ENCODE measurements at places on chromosomes 3 and 15.

DNA sequence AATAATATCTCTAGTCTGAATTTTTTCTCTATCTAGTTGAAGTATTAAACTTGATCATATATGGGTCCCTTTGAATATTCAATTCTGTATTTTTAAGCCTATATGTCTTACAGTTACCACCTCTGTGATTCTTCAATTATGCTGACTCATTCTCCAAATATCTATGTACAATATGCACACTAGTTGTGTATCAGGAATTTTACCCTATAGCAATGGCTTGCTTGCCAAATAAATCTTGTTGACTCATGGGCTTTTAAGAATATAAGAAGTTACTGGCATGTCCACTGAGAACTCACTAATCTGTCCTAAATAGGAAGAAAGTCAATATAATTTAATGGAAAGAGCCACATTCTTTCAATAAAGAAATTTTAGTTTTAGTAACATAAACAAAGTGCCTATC lies 656.3 kb downstream of the RBMS3 start:
- no peak overlapping the region for H3K4me3 ChIP-seq
- peaks cover 4% of the 10 kb centered on the region for H3K36me3 ChIP-seq
- DNase-seq: no peak
- H3K27me3 ChIP-seq: no peaks in the 10 kb centered on the region

DNA sequence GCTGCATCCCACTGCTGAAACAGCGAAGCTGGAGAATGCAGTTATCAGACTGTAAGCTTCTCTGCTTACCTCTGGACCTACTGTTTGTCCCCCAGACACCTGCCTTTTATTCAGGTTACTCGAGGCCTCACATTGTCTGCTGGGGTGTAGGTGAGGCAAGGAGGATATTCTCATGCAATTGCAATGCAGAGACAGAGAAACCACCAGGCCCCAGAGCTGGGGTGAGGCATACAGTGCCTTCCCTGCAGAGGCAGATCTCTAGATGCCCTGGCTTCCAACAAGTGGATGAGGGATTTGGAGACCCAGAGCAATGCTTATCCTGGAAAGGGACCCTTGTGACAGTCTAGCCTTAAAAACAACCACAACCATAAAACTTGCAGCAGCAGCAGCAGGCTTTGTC lies 263.4 kb upstream of the ST8SIA2 start:
- no peak overlapping the region for H3K27ac ChIP-seq
- DNase-seq: no peak
- H3K4me1 ChIP-seq: no peaks in the 10 kb centered on the region
- H3K27me3 ChIP-seq: no peaks in the 10 kb centered on the region
- peaks cover 5% of the 10 kb centered on the region for H3K36me3 ChIP-seq

GRCh38 chr15:68447976-68448755 lies 16.2 kb upstream of the ITGA11 start:
- no peak overlapping the region for H3K27ac ChIP-seq
- DNase-seq: no peak
- H3K27me3 ChIP-seq: no peaks in the 10 kb centered on the region
- no peaks in the 10 kb centered on the region for H3K36me3 ChIP-seq

DNA sequence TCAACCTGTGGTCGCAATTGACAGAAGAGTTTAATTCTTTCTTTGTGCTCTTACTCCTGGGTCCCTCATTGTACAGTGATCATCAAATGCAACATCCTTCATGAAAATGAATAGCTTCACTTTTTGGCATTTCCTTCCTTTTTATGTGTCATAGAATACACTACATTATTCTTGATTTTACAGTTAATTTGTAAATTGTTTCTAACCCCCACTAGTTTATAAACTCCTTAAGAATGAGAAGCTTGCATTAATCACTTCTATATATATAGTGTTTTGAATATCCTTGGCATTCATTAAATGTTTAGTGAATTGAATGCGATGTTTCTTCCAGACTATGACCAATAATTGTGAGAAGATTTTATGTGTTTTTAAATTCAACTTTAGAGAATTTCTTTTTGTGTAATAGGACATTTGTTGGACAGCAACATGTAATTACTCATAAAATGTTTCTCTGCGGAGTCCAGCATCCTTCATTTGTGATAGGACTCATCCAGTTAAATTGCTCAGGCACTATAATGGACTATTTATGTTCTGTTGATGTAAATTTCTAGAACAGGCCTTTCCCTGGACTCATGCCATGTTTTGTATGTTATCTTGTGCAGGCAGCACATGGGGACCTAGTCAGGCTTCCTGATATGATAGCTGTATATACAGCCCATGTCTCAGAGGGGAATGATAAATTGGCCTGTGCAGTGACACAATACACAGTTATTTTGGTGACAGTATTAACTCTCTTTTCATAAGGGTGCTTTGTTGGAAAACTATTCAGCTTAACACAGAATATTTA lies 51.3 kb downstream of the MBNL1 start:
- H3K4me1 ChIP-seq: peaks cover 10% of the 10 kb centered on the region
- peak overlapping the region; percentile 78 for H3K27ac ChIP-seq
- no peak overlapping the region for H3K4me3 ChIP-seq
- H3K27me3 ChIP-seq: no peaks in the 10 kb centered on the region

DNA sequence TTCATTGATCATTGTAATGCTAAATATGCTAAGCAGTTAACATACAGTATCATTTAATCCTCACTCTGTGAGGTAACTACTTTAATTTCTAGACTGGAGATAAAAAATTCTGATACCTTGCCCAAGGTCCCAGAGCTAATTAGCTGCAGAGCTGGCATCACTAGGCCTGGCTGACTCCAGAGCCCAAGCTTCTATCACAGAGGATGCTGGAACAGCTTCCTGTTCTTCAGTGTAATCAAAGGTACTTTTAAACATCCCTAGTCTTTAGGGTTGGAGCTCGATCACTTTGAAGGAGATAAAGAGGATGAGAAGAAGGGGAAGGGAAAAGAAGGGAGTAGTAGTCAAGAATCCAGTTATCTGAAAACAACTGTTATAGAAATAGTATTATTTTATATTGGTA lies 37.1 kb upstream of the BOC start:
- H3K4me3 ChIP-seq: no peak overlapping the region
- DNase-seq: no peak
- no peaks in the 10 kb centered on the region for H3K36me3 ChIP-seq
- no peaks in the 10 kb centered on the region for H3K4me1 ChIP-seq

DNA sequence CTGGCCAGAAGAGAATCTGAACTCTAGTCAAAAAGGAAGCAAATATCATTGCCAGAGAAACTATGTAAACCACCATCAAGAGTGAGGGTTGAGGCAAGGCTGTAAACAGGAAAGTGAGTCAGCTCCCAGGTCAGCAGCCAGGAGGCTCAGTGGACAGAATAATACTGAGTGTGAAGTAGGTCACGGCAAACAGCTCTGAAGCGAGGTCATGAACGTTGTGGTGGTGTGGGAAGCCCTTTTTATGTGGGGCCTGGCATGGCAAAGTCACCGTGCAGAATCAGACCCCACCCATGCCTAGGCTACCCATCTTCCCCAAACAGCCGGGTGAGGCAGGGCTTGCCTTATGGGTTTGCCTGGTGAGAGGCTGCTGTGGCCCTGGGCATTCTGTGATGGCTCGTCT lies 43.9 kb downstream of the THBS1 start:
- no peaks in the 10 kb centered on the region for H3K36me3 ChIP-seq
- H3K4me1 ChIP-seq: peaks cover 13% of the 10 kb centered on the region
- no peak overlapping the region for H3K4me3 ChIP-seq
- no peaks in the 10 kb centered on the region for H3K27me3 ChIP-seq

DNA sequence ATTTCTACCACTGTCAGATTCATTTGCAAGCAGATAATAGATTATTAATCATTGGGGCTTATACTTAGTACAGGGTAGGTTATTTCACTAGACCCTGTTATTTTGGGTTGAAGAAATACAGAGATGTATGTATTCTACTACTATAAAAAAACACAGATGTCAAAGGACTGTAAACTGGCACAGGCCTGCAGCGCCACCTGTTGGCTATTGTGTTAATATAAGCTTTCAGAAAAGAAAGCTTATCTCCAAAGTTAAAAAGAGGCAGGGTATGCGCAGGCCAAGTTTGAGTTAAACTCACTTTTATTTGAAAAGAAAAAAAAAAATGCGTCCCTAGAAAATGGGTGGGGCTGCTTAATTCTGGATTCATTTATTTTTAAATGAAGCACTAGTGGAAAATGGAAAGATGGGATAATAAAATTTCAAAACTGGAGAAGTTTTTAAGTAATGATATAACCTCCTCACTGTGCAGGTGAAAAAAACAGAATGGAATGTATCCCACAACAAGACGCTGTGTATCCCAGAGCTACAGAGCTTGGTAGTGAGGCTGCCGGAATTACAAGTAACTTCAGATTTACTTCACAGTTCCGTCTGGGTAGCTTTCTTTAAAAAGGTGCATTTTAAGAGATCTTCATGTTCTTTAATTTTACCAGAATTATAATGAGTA lies 407.2 kb upstream of the TGFBR2 start:
- no peaks in the 10 kb centered on the region for H3K27me3 ChIP-seq
- DNase-seq: peak; percentile 82
- no peak overlapping the region for H3K27ac ChIP-seq
- H3K4me3 ChIP-seq: peak overlapping the region; percentile 15

DNA sequence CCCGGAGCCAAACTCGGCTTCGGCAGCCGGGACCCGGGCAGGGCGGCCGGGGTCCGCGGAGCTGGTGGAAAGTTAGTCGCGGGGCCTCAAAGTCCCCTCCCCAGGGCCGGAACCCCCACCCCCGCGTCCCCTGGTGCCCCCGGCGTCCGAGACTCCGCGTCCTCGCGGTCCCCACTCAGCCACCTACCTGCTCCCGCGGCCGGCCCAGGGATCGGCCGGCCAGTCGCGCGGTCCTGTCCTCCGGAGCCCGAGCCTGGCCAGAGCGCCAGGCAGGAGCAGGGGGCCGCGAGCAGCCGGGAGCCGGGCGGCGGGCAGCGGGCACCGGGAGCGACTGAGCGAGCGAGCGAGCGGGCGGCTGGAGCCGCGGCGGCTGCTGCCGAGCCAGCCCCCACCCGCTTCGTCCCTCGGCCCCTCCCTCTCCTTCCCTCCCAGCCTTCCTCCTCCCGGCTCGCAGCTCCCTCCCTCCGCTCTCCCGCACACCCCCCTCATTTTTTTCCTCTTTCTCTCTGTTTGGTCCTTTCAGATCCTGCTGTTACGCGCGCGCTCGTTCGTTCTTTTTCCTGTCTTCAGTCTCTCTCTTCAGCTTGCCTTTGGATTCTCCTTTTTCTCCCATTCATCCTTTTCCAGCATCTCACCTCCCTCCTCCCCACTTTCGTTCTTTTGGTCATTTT lies at the start of gene MEGF11:
MEGF11 (minus strand) TSS at position 333 of the 671 bp plus-strand sequence. CDS start 125,347 bp downstream, outside the sequence.
- peaks cover 19% of the 10 kb centered on the region for H3K4me1 ChIP-seq
- H3K4me3 ChIP-seq: peak within 1 kb of the TSS; percentile 68
- H3K36me3 ChIP-seq: no peaks in the 10 kb centered on the region
- peaks cover 5% of the 10 kb centered on the region for H3K27me3 ChIP-seq

DNA sequence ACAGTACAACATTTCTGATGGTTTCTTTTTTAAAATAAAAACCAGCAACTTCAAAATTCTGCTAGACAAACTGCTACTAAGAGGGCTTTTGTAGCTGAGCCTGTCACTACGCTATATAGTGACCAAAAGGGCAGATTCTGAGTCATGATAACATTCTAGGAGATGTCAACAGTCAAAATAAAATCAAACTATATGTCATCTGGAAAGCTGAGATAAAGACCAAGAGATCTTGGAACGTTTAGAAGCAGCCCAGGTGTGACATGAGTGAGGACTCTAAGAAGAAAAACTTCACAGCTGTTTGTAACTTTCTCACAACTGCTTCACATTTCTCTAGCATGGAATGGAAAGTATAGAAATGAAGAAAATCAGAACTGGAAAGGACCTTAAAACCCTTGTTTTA lies 84.6 kb downstream of the FILIP1L start:
- no peak overlapping the region for H3K4me3 ChIP-seq
- no peaks in the 10 kb centered on the region for H3K27me3 ChIP-seq
- DNase-seq: no peak
- no peaks in the 10 kb centered on the region for H3K36me3 ChIP-seq

- peaks cover 8% of the 10 kb centered on the region for H3K4me1 ChIP-seq
- no peaks in the 10 kb centered on the region for H3K27me3 ChIP-seq
- no peak for DNase-seq
- H3K27ac ChIP-seq: peak overlapping the region; percentile 42
- no peak overlapping the region for H3K4me3 ChIP-seq
Measured at GRCh38 chr3:23999012-23999641, 54.0 kb downstream of the NR1D2 start.

- H3K27ac ChIP-seq: no peak overlapping the region
- H3K36me3 ChIP-seq: peaks cover 28% of the 10 kb centered on the region
- peaks cover 3% of the 10 kb centered on the region for H3K4me1 ChIP-seq
- no peaks in the 10 kb centered on the region for H3K27me3 ChIP-seq
Measured at GRCh38 chr15:59273234-59273633, 66.6 kb downstream of the LDHAL6B start.

GRCh38 chr15:89822611-89822950 lies 7.9 kb upstream of the ANPEP start:
- H3K4me1 ChIP-seq: peaks cover 2% of the 10 kb centered on the region
- H3K4me3 ChIP-seq: no peak overlapping the region
- no peak overlapping the region for H3K27ac ChIP-seq
- no peaks in the 10 kb centered on the region for H3K27me3 ChIP-seq
- H3K36me3 ChIP-seq: no peaks in the 10 kb centered on the region

DNA sequence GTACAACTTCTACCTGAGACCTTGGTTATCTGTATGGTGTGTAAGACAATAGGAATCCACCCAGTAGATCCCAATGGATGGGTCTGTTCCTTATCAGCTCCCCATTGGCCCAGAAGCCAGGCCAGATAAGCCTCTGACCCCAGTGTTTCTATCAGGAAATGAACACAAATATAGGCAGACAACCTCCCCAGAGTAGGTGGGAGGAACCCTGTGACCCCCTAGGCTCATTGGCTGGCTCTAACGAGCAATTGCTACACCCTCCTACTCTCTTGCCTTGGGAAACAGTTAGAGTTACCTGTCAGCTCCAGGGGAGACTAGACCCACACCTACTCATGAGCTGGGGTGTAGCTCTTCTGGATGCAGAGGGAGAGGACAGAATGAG lies 299.9 kb downstream of the UACA start:
- DNase-seq: no peak
- no peak overlapping the region for H3K27ac ChIP-seq
- no peaks in the 10 kb centered on the region for H3K27me3 ChIP-seq
- H3K36me3 ChIP-seq: no peaks in the 10 kb centered on the region
- H3K4me3 ChIP-seq: no peak overlapping the region

- no peak for DNase-seq
- no peaks in the 10 kb centered on the region for H3K4me1 ChIP-seq
- H3K36me3 ChIP-seq: no peaks in the 10 kb centered on the region
- no peaks in the 10 kb centered on the region for H3K27me3 ChIP-seq
- no peak overlapping the region for H3K4me3 ChIP-seq
- no peak overlapping the region for H3K27ac ChIP-seq
Measured at GRCh38 chr3:106913111-106913698, 464.0 kb upstream of the CCDC54 start.

GRCh38 chr15:96067677-96068076 lies 262.8 kb upstream of the NR2F2 start:
- DNase-seq: no peak
- no peak overlapping the region for H3K27ac ChIP-seq

DNA sequence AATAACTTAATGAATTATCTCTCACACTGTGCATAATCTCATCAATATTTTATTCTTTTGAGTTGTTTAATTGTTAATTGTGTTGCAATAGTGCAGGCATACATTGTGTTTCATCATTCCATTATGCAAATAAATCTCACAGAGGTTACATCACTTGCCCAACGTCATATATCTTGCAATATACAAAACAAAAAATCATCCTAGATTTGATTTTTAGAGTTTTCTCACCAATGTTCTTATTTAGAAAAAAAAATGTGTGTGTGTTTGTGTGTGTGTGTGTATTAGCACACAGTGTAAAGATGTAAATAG lies 662.5 kb upstream of the GBE1 start:
- no peak overlapping the region for H3K27ac ChIP-seq
- no peak for DNase-seq
- no peaks in the 10 kb centered on the region for H3K4me1 ChIP-seq
- no peaks in the 10 kb centered on the region for H3K27me3 ChIP-seq
- H3K36me3 ChIP-seq: no peaks in the 10 kb centered on the region

Measured in ascending aorta (tissue), 2 donors.